ENCODE measurements at places on chromosomes 3 and 15. TPM values are rescaled to one million over a fixed set of nuclear protein-coding genes. Genes with fewer than 3 reads are reported as not detected.

- DNase-seq = no peak
Measured at GRCh38 chr3:134709561-134710312, 58.9 kb upstream of the KY start.

DNA sequence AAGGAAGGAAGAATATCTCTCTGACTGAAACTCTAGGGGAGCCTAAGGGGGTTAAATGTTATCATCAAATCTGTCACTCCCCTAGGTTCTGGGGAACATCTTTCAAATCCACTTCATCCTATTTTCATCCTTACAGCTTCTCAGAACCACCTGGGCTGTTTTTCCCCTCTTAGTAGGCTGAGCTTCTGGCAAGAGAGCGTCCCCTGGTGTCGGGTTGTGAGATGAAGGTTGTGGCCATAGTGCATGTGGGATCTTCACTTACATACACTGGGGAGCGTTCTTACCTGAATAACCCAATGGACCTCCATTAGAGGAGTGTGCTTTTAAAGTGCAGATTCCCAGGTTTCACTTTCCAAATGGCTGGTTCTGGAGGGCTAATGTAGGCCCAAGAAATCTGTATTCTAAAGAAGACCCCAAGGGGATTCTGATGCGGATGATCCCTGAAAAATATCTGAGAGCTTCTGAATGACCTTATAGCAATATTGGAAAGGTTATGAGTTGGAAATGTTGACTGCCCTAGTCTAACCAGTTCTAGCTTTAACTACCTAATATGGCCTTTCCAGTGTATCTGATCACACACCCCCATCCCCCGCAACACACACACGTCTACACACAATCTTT is 663.7 kb downstream of the AGBL1 start:
- no peak for DNase-seq

- no peak for DNase-seq
Measured at GRCh38 chr15:40949756-40950207, 3.5 kb upstream of the CHAC1 start.

- DNase-seq = no peak
Measured at GRCh38 chr15:31285772-31286261, 40.8 kb upstream of the KLF13 start.

DNA sequence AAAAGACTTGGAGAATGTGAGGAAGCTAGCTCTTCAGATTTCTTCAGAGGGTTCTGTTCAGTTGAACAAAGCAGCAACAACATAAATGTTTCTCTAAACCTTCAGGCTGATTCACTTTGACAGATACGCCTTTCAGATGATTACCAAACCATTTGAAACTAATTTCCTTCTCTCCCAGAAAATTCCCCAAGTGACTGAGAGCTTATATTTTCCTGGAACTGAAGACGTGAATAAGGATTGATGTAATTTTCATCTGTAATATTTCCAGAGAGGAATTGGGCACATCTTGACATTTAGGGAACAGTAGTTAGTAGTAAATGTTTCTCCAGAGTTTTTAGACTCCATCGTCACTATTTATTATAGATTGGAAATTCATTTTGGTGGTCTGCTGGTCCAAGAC is 108.6 kb upstream of the AADACL2 start:
- DNase-seq = no peak

DNA sequence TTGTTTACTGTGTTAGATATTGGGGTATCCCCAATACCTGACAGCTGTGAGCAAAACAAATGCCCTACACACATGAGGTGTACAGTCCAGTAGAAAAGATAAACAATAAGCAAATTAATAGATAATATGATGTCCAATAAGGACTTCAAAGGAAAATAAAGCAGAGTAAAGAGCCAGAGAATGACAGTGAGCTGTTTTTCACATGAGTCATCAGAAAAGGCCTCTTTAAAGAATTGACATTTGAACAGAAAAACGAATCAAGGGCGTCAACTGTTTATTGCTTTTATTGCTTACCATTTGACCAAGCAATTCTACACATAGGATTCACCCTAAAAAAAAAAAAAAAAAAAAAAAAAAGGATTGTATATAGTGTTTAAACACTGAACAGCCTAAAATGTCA is 96.6 kb upstream of the FLNB start:
- DNase-seq = no peak

GCNT3 gene
- 0.51 TPM for polyA plus RNA-seq

GRCh38 chr3:2372306-2372705 is 273.6 kb downstream of the CNTN4 start:
- DNase-seq = no peak

CKMT1B gene
- 2.6 TPM for polyA plus RNA-seq

- no peak for DNase-seq
Measured at GRCh38 chr3:107934808-107935207, 156.0 kb downstream of the CD47 start.

DNA sequence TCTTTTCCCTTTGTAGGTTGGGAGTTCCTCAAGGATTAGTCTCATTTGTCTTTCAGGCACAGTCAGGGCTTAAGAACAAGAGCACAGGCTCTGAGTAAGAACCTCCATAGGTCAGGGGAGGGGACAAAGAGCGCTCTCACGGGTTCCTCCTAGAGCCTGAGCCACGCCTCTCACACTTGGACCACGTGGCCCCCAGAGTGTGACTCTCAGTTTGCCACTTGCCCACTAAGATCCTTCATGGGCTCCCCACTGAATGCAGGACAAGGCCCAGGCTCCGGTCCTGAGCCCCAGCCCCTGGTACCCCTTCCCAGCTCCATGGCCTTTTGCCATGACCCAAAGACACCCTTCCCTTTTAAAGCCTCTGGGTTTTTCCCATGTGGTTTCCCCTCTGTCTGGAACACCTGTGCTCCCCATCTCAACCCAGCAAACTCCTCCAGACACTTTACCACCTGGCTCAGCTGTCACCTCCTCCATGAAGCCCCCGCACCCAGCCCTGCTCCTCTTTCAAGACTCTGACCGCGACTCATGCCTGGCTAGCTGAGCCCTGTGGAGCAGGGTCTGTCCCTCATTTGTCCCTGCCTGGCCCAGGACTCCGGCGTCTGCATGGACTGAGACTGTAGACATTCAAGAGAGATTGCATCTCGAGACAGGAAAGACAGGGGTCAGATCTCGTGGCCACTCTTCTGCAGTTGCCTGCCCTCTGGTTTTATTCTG is 32.7 kb downstream of the IQSEC1 start:
- DNase-seq = no peak

All from right renal cortex interstitium (tissue), 3 donors.